Lower lobe of right lung (tissue), 2 donors: ENCODE measurements at places on chromosomes 7 and 10. TPM values are rescaled to one million over a fixed set of nuclear protein-coding genes. Genes with fewer than 3 reads are reported as not detected.

Gene RBM20
- 1.0 TPM for total RNA-seq

Gene TBX20
- total RNA-seq, result 0.65 TPM

Gene HOXA2
- 1.5 TPM for total RNA-seq

Gene TCF7L2
- 71.2 TPM for total RNA-seq

Gene RARRES2
- total RNA-seq, result 144 TPM

Gene PPP1R17
- not detected for total RNA-seq

Gene FKBP9
- 104 TPM for total RNA-seq

Gene CLCN1
- total RNA-seq, result not detected

Gene SEMA3A
- 9.7 TPM for total RNA-seq

Gene CYP2C8
- total RNA-seq, result 0.92 TPM

Gene DNAJC1
- total RNA-seq, result 32.5 TPM

Gene GPC2
- 0.77 TPM for total RNA-seq

Gene ING3
- 21.5 TPM for total RNA-seq

Gene C10orf120
- not detected for total RNA-seq

Gene C10orf67
- 1.2 TPM for total RNA-seq

Gene CTAGE4
- 8.5 TPM for total RNA-seq

Gene HABP2
- 0.77 TPM for total RNA-seq

Gene RGS10
- total RNA-seq, result 47.3 TPM

Gene ZFAND2A
- total RNA-seq, result 14.8 TPM

Gene ZNF485
- total RNA-seq, result 3.5 TPM

Gene PAX4
- not detected for total RNA-seq

Gene SFXN4
- 14.6 TPM for total RNA-seq

Gene KAZALD1
- total RNA-seq, result 9.9 TPM

Gene GJD4
- total RNA-seq, result not detected

Gene ZNF277
- 33.3 TPM for total RNA-seq

Gene KEL
- total RNA-seq, result 1.6 TPM

Gene GAD2
- not detected for total RNA-seq

Gene ACTR3C
- total RNA-seq, result 18.6 TPM

Gene OR2A1
- 0.15 TPM for total RNA-seq

Gene ACADSB
- total RNA-seq, result 24.0 TPM

Gene OR6V1
- total RNA-seq, result not detected

Gene NFE2L3
- 4.8 TPM for total RNA-seq

Gene PRKG1
- total RNA-seq, result 23.6 TPM

Gene ITPRID1
- 0.59 TPM for total RNA-seq
